ENCODE measurements at places on chromosomes 5 and 9.
A peak's percentile ranks its signal among the peaks of the same experiment; 100 is the strongest.

- DNase-seq = no peak
These were observed 188.5 kb upstream of the GRAMD2B start for GRCh38 chr5:126234563-126235195.

- no peak for DNase-seq
These were observed 93.6 kb downstream of the CDK5RAP2 start for GRCh38 chr9:120486347-120486746.

DNA sequence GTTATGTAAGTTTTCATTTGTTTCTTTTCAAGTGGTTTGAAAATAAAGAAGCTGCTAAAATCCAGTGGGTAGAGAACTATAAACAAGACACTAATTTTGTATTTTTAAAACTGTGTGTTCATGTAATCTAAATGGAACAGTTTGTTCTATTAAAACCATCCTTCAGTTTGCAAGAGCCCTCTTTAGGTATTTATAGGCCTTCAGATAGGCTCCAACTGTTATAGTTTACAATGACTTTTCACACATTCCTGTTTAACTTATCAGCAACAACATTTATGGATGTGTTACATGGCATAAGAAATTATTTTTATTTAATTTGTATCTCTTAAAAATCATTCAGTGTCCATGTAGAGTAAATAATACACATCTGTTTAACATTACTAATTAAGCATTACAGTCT is 126.7 kb upstream of the SLCO6A1 start:
- no peak for DNase-seq

DNA sequence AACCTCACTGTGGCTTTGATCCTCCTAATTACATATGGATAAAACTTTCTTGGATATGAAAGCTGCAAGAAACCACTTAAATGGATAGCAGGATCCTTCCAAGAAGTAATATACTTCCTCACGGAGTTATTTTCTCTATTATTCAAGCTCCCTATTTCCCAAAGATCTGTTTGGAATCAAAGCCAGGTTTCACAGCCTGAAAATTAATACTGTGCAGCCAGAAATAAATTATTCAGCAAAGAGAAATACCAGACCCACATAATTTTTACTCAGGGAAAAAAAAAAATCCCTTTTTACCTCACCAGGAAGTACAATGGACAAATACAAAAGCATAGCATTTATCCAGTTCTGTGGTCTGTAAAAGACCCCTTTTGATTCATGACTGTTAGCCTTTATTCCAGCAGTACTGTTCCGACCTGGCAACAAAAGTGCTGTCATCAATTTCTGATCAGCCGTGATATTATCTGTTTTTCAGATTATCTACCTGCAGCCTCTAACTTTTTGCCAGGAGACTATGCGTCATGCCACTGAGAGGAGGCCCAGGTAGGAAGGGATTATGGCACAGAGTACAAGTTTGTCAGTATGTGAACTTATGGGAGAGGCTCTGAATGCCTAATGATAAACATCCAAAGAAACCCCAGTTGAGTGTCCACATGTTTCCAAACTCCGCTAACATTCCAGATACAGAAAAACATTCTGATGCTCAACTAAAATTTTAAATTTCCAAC is 57.0 kb downstream of the FBN2 start:
- no peak for DNase-seq

GRCh38 chr9:114120192-114121014 is 21.3 kb upstream of the KIF12 start:
- DNase-seq = no peak

- DNase-seq = no peak
These were observed 58.8 kb downstream of the SYK start for GRCh38 chr9:90860382-90860781.

DNA sequence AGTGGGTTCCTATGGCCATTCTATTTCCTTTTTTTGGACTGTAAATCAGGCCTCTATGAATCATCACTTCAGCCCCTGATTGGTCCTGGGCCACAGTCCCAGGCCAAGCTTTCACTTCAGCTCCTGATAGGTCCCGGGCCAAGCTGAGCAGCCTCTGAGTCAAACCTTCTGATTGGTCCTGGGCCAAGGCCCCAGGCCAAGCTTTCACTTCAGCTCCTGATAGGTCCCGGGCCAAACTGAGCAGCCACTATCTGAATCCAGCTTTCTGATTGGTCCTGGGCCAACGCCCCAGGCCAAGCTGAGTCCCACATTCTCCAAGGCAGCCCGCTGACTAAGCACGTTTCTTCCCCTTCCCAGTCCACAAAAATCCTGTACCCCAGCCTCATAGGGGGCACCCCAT is 1972.9 kb upstream of the ACO1 start:
- no peak for DNase-seq

GRCh38 chr9:106613250-106613737 is 249.7 kb upstream of the ZNF462 start:
- no peak for DNase-seq

- no peak for DNase-seq
These were observed 249.0 kb downstream of the MLLT3 start for GRCh38 chr9:20373263-20373662.

GRCh38 chr5:30063503-30063902 is 1130.0 kb upstream of the CDH6 start:
- no peak for DNase-seq

- DNase-seq = no peak
These were observed 85.1 kb downstream of the TRIO start for GRCh38 chr5:14228219-14228618.

DNA sequence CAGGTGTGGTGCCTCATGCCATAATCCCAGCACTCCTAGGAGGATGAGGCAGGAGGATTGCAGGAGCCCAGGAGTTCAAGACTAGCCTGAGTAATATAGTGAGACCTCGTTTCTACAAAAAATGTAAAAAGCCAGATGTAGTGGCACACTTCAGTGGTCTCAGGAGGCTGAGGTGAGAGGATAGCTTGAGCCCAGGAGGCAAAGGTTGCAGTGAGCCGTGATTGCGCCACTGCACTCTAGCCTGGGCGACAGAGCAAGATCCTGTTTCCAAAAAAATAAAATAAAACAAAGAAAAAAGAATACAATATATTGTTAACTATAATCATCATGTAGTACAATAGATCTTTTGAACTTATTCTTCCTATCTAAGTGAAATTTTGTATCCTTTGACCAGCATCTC is 16.3 kb downstream of the NLN start:
- no peak for DNase-seq

DNA sequence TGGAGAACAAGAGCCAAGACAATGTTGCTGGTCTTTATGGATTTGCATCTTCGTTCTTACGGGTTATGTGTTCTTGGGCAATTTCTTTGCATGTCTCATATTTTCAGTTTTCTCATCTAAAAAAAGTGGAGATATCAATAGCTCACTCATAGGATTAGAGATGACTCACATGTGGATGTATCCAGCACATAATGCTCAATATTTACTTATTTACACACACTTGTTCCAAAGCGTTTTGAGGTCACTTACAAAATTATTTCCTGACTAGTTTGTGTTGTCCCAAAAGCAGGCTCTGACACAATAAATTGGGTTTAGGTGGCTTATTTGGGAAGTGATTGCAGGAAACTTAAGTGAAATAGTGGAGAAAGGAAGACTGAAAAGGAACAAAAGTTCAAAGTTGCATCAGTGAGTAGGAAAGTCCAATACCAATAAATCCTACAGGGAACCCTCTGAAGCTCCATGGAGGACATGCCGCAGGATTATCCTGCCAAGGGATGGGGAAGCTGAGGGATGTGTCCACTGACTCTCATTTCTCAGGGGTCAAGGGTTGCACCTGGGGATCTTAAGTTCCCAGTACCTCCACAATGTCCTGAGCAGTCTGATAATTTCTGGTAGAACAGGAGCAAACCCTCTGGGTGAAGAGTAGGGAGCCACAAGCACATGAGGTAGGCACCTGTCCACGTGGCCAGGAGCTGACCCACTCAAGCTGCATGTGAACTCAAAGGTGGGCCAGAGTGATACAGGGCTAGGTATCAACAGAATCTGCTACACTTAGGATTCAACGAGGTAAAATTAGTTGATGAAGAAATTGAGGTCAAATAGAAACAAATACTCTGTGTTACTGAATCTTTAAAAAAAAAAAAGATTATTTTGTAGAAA is 37.4 kb upstream of the SLC44A1 start:
- DNase-seq = no peak

- no peak for DNase-seq
These were observed 84.6 kb downstream of the CEMIP2 start for GRCh38 chr9:71683598-71684235.

GRCh38 chr5:35009019-35009418 is 38.7 kb downstream of the AGXT2 start:
- DNase-seq = no peak

GRCh38 chr9:79570448-79571308 is 1.1 kb upstream of the TLE4 start:
- no peak for DNase-seq

DNA sequence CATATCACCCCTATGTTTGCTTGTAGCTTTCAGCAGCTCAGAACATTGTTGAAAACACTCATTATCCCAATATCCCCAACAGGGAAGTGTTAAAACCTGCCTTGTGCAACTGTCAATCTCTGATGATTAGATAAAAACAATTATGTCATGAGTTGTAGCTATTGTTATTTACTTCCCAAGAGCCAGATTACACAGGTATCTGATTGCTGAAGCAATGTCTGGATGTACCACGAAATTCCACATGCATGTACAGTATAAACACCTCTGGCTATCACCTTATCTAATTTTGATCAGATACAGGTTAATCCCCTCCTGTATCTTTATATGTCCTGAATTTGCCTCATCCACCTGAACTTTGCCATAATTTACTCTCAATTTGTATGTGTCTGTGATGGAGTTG is 38.7 kb downstream of the TMC1 start:
- no peak for DNase-seq

- DNase-seq = no peak
These were observed 20.4 kb upstream of the TRIM52 start for GRCh38 chr5:181281077-181281983.

- DNase-seq = no peak
These were observed 145.9 kb downstream of the ROR2 start for GRCh38 chr9:91803970-91804752.

DNA sequence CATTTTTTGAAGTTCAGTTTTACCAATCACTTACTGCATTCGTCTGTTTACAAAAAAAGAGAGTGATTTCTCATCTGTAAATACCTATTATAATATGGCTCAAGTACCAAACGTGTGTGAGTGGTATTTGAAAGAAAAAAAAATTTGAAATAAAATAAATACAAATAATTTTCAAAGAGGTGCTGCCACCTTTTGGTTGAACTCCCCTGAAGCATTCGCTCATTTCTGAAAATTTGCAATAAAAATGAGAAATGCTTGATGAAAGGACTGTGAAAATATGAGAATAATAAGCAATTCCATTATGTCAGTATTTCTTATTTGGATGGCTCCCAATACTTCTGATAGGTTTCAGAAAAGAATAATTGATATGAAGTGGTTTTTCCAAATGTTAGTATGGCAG is 409.9 kb downstream of the CTNND2 start:
- DNase-seq = no peak

DNA sequence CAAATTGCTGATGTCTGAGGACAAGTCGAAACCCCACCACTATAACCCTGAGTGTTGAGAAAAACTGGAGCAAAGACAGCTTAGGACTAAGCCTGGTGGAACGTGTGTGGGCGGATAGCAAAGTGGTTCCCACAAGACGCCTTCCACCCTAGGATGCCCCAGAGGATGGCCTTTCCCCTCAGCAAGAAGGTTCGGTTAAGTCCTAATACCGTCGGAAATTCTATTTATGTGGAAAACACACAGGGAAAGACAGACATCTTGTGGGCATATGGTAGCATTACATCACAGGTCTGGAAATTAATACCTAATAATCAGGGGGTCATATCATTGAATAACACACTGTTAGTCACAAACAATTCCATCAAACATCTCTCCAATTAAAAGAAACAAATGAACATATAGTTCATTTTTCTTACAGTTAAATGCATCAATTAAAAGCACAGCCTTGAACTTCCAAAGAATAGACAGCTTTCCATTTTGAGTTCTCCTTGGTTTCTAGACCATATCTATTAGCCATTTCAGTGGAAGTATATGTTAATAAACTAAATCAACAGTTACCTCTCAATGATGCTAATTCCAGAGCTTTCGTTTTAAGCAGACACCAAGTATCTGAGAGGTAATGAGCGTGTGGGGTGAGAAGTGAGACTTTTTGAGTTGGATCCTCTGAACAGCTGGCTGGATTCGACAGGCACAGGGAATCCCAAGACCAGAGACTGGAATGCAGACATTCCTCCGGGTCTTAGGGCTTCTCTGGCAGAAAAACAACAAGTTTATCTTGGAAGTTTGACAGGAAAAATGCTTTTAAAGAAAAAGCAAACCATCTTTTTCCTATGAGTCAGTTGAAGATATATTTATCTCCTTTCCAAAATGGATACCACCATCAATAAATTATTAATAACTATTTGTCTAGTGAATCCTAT is 2.9 kb upstream of the ICE1 start:
- DNase-seq = peak; percentile 50

DNA sequence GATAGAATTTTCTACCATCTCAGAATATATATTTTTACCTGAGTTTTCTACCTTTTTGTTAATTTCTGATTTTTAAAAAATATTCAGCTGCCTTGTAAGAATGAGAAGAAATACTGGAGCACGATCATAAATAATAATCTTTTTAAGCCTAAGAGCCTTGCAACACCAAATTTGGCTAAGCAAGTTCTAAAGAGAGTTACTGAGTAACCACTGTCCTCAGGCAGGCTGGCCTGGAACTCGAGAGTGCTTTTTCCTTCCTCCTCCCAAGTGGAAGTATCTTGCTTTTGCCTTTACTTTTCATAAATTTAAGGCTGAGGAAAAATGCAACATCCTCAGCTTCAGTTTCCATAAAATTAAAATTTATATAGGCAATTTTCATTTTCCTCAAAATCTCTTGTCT is 21.0 kb downstream of the GLRX start:
- no peak for DNase-seq

GRCh38 chr5:78661691-78662090 is 13.1 kb upstream of the LHFPL2 start:
- DNase-seq = no peak

DNA sequence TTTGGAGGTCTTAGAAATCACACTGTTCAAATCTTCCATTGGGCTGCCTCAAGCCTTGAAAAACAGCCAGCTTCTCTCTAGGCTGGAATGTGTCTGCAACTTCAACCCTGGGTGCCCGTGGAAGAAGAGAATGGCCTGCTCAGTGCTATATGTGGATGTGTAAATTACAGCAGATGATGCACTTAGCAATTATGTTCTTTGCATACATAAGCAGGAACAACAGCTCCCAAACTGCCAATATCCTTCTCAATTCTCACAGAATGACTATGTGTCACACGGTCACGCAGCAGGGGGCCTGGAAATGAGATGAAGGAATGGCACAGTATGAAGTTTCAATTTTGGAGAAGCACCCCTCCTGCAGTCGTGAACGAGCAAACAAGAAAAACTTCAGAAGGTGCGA is 175.2 kb upstream of the SMARCA2 start:
- DNase-seq = no peak

DNA sequence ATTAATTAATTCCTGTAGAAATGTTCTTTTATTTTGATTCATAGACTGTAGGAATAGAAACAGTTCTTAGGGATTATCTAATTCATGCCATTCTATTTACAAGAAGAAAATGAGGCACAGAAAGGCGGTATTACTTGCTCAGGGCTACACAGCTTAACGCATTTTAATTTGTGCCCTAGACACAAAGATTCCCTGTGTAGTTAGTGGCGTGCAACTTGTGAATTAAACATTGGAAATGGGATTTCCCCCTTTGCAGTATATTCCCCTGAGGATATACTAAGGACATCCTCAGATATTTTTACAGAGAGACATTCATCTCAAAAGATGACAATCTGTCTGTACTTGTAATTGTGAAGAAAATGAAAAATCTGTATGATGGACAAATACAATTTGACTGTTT is 108.1 kb downstream of the SGCD start:
- no peak for DNase-seq

Data from AG04450 (cell line).